H1 (cell line): ENCODE measurements at places on chromosomes 16 and 17.

- no peak for DNase-seq
Measured at GRCh38 chr16:83952587-83952939, 477 bp upstream of the OSGIN1 start.

GRCh38 chr16:53212893-53213223 is 158.1 kb downstream of the CHD9 start:
- no peak for DNase-seq

GRCh38 chr16:3020604-3021448 is 658 bp downstream of the TNFRSF12A start:
- DNase-seq: peak; percentile 94

- DNase-seq: peak; percentile 79
Measured at GRCh38 chr17:44203731-44204440, 4.2 kb upstream of the ATXN7L3 start.

DNA sequence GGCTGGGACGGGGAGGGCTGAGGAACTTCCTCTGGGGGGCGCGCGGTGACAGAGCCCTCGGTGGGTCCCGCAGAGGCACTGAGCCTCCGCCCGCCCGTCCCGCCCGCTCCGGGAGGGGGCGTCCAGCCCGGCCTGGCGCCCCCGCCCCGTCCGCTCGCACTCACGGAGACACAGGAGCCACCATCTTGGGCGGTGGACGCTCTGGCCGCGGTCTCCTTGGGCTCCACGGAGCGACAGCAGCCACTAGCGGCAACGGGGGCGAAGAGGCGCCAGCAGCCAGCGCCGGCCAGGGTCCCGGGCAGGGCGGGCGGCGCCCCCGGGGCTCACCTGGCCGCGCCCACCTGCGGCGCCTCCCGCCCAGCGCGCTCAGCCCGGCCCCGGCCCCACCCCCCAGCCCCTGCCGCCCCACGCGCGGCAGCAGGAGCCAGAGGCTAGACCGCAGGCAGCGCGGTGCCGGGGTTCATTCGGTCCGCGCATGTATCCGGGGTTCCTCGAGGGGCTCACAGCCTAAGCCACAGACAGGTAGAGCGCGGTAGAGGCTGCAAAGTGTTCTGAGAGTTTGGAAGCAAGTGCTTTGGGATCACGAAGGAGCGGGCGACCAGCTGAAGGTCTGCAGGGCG is at the start of gene C17orf113:
Gene C17orf113 (minus strand): TSS at position 209 of the 620 bp plus-strand sequence. CDS start 7,225 bp downstream, outside the sequence.
- DNase-seq: no peak

GRCh38 chr16:47905771-47906170 is 250.0 kb downstream of the ABCC12 start:
- DNase-seq: no peak

- no peak for DNase-seq
Measured at GRCh38 chr16:9122969-9123368, 31.5 kb downstream of the HAPSTR1 start.

- no peak for DNase-seq
Measured at GRCh38 chr17:10314329-10314728, 58.5 kb downstream of the MYH13 start.

- DNase-seq: no peak
Measured at GRCh38 chr16:88368994-88369393, 13.8 kb upstream of the ZNF469 start.

DNA sequence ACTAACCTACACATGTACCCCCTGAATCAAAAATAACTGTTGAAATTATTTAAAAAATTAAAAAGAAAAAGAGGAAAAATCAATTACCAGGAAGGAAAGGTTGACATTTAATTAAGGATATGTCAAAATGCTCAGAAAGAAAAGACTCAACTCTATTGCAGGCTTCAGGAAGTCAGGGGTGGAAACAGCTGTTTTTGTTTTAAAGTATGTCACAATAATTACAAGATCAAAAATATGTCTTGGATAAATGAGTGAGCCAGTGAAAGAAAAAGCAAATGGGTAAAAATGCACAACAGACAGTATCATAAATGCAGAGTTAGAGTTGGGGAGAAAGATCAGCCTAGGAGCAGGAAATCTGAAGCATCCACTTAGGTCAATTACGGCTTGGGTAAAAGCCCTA is 146.0 kb downstream of the CDH11 start:
- DNase-seq: no peak

- DNase-seq: no peak
Measured at GRCh38 chr17:73956169-73956568, 247.3 kb upstream of the RPL38 start.

DNA sequence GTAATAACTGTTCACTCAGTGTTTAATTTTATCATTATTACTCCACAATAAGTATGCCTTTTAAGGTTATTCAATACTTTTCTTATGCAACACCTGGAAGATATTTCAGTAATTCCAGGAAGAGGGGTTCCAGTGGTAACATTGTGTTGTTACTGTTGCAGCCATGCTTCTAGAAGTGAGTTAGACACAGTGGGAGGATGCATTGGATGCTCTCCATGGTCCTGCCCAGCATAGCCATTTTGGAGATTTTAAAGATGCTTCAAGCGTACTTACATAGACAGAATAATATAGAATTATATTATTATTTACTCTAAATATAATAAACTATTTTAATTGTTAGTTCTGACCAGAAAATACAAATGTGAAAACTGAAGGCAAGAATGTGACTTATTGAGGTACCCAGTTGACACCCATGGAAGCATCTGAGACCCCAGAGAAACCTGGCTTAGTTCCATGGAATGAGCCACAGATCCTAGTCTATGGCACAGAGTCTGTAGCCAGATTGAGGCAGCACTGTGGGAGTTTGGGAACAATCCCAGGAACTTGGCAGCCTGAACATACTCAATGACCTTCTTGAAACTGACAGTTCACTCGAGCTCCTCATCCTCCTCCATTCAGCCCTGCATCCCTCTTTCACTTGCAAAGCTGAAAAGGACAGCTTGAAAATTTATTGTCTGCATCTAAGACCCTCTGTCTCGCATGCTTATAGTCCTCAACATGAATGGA is 190.1 kb upstream of the HS3ST4 start:
- no peak for DNase-seq

DNA sequence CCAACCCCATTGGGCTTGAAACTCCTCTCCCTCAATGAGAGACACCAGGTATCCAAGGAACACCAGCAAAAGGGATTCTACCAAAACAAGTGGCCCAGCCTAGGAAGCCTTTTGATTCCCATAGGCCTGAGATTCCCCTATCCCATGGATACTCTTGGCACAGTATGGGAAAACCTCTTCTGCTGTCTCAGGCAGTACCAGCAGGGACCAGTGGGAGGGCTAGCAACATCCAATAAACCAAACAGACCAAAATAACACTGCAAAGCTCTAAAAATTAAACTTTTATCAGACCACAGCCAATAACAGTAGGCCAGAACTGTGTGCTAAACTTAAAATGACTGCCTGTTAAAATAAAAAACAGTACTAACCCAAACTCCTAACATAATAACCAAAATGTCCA is 153.9 kb upstream of the CES5A start:
- no peak for DNase-seq

DNA sequence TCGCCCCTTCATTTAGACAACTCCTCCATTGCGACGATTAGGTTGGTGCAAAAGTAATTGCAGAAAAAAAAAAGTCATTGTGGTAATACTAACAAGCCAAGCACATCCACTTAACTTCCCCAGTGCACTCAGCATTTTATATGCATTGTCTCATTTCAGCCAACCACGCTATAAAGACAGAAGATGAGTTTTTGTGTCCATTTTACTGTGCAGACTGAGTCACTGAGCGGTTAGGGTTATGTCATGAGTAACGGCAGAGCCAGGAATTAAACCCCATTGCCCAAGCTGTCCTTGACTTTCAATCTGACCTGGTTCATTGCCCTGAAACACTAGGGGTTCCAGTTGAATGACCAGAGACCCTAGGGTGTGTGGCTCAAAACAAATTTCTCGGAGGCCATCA is 218.7 kb downstream of the XYLT1 start:
- no peak for DNase-seq

DNA sequence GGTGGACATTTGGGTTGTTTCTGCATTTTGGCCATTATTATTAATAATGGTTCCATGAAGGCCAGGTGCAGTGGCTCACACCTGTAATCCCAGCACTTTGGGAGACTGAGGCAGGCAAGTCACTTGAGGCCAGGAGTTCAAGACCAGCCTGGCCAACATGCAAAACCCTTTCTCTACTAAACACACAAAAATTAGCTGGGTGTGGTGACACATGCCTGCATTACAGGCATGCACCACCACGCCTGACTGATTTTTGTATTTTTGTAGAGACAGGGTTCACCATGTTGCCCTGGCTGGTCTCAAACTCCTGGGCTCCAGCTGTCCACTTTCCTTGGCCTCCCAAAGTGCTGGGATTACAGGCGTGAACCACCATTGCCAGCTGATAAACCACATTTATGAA is 58.5 kb downstream of the TNFRSF13B start:
- no peak for DNase-seq

GRCh38 chr17:16870253-16871245 is 101.4 kb downstream of the TNFRSF13B start:
- DNase-seq: no peak

GRCh38 chr17:63966646-63967264 is 6.0 kb downstream of the SCN4A start:
- DNase-seq: no peak

DNA sequence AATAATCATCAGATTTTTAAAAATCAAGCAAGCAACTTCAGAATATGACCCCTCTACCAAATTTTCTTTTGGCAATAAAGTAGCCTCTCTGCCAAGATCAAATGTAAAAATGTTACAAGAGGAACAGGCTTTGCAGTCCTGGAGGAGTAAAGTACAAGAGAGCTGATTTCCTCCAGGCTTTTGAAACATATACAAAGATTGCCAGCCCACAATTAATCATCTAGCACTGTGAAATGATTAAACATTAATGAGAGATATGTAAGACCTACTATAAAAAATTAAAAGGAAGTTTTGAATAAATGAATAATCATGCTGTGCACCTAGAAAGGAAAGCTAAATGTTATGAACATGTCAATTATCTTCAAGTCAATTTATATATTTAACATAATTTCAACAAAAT is 26.3 kb downstream of the TXNDC11 start:
- DNase-seq: no peak

GRCh38 chr17:20207262-20207985 is 198.3 kb downstream of the SPECC1 start:
- no peak for DNase-seq

GRCh38 chr17:54944796-54945195 is 23.7 kb downstream of the COX11 start:
- DNase-seq: no peak

DNA sequence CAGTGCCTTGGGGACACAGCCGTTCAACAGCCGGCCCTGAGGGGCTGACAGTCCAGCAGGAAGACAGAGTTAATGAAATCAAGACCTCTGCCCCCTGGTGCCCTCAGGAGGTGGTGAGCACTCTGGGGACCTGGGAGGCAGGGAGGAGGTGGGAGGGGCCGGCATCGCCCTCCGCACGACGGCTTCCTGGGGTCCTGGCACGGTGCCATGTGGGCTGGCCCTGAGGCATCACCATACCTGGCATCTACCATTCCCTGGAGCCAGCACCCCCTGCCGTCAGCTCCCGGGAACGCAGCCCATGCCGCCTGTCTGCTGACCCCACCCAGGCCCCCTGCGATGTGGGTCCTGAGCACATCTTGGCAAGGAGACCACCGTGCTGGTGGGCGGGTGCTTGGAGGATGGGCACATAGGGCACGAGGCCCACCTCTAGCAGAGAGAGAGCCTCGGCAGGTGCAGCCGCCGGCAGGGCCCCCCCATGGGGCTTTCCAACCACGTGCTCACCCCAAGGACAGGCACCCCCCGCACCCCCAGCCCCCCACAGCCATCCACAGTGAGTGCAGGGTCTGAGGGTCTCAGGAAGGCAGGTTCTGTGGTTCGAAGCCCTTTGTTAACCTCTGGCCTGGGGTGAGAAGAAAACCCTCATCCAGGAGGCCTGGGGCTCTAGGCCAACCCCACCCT is 52.5 kb downstream of the ZFPM1 start:
- DNase-seq: peak; percentile 79

DNA sequence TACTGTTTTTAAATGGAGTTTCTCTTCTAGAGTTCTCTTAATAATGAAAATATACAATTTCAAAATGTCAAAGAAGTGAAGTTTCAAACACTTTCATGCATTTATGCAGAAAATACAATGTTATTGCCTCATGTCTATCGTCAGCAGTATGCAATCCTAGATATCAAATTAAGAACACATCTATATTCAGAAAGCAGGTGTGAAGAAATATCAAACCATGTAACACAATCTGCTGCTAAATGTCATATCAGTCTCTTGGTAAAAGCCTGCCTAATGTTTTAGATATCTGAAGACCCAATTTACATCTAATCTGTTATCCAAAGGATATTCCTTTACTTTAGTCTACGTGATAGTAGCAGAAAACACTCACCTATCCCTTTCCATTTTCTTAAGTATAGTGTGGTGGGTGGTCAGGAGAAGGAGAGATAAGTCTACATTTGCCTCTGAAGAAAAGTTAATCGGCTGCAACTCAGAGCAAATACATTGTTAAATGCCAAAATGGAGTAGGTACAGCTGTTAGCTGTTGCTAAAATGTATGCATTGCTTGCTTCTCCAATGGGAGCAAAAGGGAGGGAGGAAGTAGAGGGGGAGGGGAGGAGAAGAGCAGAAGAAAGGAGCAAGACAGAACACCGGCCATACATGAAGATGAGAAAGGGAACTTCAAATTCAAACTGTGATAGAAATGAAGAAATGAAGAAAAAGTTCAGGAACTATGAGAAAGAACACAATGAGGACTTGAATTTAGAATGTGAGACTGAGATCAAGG is 64.9 kb downstream of the ITFG1 start:
- no peak for DNase-seq

- no peak for DNase-seq
Measured at GRCh38 chr16:82643136-82643535, 16.4 kb downstream of the CDH13 start.

DNA sequence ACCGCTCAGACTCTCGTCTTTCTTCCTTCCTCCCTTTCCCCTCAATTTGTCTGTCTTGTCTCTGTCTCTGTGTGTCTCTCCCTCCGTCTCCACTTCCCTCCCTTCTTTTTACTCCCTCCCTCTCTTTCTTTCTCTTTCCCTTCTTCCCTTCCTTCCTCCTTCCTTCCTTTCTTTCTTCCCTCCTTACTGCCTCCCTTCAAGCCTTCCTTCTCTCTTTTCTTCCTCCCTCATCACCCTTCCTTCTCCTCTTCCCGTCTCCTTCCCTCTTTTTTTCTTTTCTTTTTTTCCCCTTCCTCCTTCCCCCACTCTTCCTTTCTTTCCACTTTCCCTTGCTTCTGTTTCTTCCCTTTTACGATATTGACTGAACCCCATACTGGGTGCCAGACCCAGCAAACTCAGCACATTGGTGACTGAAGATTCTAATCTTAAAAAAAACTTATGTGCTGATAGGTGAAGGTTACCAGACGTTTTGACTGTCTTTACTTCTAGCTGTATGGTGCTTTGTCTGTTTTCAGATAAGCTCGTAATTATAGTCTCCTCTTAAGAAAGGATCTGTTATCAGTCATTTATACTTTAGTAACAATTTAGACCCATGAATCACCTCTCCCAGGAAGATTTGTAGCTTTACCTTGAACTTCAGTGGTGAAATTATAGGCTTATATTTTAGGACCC is 481 bp upstream of the BRD7 start:
- DNase-seq: no peak

DNA sequence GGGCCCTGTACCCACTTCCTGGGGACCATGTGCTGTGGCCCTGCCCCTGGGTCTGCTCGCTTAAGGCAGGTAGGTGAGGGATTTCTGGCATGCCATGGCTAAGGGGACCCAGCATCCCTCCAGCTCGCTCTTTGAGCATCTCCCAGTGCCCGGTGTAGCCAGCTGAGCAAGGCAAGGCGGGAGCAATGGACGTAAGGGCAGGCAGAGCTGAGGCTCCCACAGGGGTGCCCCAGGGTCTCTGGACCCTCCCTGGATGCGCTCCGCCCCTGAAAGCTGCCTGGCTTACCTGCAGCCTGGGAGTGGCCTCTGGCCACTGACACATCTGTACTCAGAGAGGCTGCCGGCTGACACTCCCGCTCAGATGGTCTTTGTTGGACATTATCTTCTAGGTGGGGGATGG is 189.9 kb downstream of the IRF8 start:
- no peak for DNase-seq
